Stimulated activated CD8-positive, alpha-beta memory T cell treated with anti-CD3 and anti-CD28 coated beads, Interleukin-7, amount 100 ng/mL, for 1 hour (primary cell): ENCODE measurements at places on chromosomes 4 and X.

GRCh38 chr4:40484346-40485090 is 145.1 kb downstream of the RBM47 start:
- no peak for DNase-seq

GRCh38 chrX:12419591-12419990 is 281.3 kb downstream of the FRMPD4 start:
- no peak for DNase-seq

- DNase-seq = no peak
Measured at GRCh38 chrX:130523460-130524394, 121.9 kb downstream of the RBMX2 start.

GRCh38 chrX:143623657-143624056 is 12.2 kb downstream of the SLITRK4 start:
- no peak for DNase-seq

- DNase-seq = no peak
Measured at GRCh38 chrX:137565318-137565904, 516 bp upstream of the ZIC3 start.

- DNase-seq = no peak
Measured at GRCh38 chr4:172352356-172352755, 539.2 kb downstream of the GALNTL6 start.

DNA sequence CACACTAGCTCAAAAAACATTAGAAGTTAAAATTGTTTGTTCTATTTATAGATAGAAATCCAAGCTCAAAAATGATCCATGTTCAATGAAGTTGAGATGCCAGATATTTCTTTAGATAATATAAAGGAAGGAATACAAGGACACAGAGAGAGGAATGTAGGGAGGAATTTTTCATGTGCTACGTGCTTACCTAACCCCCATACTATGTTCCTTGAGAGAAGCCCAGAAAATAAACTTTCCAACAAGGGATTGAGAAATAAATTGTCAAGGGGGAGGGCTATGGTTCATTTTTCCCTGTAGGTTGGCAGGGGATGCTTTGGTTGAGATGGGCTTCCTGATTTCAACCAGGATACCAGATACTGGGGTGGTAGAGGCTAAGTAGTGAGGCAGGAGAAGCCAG is 15.6 kb upstream of the ADH5 start:
- DNase-seq = no peak

DNA sequence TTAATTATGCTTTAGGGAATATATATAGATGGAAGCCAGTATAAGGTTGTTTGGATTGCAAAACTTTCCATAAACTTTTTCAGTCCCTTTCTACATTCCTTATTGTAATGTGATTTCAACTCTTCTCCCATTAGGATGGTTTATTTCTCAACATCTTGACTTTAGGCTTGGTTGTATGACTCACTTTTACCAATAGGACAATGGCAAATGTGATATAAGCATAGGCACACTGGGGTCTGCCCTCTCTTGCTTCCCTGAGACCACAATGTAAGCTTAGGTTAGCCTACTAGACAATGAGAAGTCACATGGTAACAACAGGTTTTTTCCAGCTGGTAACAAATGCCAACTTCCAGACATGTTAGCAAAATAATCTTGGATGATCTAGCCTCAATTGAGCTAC is 163.3 kb upstream of the RBPJ start:
- no peak for DNase-seq

- DNase-seq = no peak
Measured at GRCh38 chr4:186954956-186955355, 231.3 kb upstream of the FAT1 start.

GRCh38 chr4:168151327-168151726 is 59.0 kb downstream of the ANXA10 start:
- no peak for DNase-seq

DNA sequence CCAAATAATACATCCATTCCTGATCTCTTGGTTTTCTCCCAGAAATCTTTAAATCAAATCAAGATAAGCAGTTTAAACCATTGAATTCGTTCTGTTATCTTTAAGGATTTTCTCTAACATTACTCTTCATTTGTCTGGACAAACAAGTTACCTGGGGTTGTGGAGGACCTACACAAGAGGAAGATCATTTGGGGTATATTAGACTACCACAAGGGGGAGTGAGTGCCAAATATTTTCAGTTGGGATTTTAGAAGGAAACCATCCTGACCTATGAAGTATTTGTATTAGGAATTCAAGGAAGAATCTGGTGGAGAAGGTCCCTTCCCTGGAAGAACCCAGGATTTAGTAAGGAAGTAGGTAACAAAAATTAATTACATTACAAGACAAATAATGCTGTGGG is 12.0 kb upstream of the DCHS2 start:
- DNase-seq = no peak

DNA sequence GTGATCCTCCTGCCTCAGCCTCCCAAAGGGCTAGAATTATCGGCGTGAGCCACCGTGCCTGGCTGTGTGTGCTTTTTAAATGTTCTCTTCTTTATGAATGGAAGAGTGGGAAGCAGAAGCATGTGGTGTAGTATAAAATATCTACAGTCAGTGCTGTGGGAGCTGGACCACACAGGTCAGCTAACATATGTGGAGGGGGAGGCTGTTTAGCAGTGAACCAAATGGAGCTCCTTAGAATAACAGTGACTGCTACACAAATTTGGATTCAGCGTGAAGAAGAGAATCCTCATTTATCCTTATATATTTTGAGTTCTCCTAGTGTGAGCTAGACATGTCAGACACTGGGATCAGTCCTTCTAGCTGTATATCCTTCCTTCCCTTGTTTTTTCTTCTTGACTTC is 3.2 kb downstream of the SNX25 start:
- no peak for DNase-seq

DNA sequence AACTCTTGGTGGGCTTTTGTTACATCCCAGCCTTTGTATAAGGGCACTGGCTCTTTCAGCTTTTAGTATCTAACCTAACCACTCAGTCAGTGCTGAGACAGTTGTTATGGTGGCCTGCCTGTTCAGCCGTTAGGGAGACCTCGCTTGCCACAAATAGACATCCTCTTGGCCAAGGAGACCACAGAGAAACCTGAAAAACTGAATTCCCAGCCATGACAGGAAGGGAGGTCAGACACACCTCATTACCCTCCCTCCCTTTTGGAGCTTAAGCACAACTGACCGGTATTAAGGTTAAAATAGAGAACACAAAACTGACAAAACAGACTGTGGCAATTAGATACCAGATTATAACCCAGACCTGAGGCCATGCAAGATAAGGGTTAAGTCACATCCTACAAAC is 1639.3 kb downstream of the RPA4 start:
- DNase-seq = no peak

- DNase-seq = no peak
Measured at GRCh38 chrX:107683124-107683895, 55.0 kb downstream of the PRPS1 start.

DNA sequence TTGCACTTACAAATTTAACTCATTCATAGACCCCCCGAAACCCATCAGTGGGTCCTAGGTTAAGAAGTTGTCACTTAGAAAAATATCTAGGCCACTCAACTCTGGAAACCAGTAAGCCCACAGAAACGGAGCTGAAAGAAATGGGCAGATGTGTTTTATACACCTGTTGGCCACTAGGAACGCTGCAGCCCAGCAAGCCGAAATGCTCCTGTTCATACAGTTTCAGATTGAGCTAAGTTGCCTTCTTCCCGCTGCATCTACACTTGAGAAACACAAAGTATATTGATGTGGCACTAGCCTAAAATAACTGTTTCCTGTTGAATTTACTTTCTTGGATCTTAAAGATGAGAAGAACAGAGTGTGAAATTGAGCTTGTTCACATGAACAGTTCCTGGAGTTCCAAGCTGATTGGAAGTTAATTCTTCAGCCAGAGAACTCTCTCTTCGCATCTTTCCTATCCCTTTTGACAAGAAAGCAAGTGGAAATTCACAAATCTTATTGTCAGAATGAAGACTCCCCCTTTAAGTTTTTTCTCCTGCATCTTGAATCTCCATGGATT is 174.1 kb downstream of the RBMX2 start:
- DNase-seq = no peak

GRCh38 chrX:108464604-108465003 is 25.0 kb downstream of the COL4A5 start:
- DNase-seq = no peak
